Stimulated activated CD4-positive, alpha-beta T cell treated with anti-CD3 and anti-CD28 coated beads, Interleukin-2, amount 100 ng/mL, for 24 hours (primary cell): ENCODE measurements at places on chromosomes 16 and 17.

DNA sequence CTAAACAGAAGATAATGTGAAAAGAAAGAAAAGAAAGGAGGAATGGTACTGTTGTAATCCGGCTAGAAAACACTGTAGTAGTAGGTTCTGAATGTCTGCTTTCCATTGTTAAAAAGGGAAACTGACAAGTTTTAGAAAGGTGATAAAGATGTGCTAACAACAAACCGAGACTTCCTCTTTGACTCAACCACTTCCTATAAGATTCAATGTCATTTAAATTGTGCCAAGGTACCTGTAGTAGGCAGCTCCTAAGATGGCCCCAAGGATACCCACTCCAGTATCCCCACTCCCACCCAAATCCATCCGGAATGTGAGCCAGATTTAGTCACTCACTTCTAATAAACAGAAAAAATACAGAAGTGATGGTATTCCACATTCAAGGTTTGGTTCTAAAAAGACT, 31.2 kb downstream of the XYLT1 start:
- no peak for DNase-seq

DNA sequence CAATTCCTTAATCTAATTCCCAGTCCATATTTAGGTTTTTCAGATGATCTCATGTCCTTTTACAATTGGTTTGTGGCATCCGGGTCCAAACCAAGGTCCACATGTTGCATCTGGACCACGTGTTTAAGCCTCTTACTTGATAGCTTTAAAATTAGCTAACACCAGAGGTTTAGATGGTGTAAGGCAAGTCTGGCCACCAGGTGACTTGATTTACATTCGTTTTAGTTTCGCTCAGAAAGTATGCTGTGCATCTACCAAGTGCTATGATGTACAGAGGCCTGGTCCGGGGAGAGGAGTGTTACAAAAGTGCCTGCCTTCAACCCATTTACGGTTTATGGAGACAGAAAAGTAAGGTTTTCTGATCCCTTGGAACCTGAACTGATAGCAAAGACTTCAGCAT, 878 bp upstream of the DNAJA2 start:
- DNase-seq = peak; percentile 20

DNA sequence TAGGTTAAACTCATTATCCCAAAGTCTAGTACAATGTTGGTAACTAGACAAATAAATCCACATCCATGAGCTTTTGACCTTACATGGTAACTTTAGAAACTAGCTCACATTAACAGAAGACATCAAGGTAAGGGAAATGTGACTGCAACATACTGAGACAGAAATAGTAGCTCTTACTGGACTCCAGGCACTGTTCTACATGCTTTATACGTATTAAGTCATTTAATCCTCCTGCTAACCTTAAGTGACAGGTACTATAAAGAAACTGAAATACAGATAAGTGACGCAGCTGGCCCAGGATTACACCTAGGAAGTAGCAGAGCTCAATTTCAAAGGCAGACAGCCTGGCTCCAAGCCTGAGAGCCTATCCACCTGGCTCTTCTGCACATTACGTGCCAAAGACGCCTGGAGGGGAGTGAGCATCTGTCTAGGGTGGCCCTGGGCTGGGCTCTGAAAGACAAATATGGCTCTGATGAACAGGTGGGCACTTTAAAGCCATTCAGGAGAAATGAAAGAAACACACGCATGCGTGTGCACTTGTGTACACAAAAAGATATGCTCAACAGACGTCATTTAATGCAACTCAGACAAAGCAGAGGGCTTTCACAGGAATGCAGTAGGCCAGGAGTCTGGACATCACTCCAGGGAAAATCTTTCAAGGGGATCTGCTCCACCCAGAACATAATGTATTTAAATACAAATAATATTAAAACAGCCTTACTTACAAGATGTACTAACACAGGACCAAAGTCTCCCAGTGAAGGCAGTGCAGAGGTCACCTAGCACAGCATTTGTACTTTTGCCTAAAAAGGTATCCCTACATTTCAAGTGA, 4.4 kb downstream of the ZC3H7A start:
- no peak for DNase-seq

- peak; percentile 32 for DNase-seq
These were observed 15.8 kb downstream of the MEOX1 start for GRCh38 chr17:43645765-43646481.

DNA sequence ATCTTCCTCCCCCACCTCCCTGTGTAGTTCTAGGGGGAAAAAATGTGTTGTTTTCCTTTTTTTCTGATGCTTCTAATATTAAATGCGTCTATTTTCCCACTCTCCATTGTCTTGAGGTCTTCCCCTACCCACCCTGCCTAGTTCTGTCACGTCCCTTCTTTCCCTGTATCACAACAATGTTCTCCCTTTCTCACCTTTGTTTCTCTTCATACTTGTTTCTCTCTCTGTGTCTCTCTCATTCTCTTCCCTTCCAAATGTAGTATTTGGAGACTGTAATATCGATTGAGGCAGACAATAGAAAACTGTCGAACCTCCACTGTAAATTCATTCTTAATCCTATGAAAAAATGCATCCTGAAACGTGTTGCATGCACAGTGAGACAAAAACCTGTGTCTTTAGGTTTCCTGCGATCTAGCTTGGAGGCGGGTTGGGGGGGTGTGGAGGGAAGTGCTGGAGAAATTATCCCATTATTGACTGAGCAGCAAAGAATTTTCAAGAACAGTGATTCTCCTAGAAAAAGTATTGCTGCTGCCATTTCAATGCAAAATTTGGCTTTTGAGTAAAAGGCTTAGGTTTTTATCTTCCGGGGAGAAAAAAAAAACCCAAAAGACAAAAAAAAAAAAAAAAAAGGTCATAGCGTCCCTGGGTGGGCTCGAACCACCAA, 1.3 kb upstream of the PSMB3 start:
- DNase-seq = no peak

DNA sequence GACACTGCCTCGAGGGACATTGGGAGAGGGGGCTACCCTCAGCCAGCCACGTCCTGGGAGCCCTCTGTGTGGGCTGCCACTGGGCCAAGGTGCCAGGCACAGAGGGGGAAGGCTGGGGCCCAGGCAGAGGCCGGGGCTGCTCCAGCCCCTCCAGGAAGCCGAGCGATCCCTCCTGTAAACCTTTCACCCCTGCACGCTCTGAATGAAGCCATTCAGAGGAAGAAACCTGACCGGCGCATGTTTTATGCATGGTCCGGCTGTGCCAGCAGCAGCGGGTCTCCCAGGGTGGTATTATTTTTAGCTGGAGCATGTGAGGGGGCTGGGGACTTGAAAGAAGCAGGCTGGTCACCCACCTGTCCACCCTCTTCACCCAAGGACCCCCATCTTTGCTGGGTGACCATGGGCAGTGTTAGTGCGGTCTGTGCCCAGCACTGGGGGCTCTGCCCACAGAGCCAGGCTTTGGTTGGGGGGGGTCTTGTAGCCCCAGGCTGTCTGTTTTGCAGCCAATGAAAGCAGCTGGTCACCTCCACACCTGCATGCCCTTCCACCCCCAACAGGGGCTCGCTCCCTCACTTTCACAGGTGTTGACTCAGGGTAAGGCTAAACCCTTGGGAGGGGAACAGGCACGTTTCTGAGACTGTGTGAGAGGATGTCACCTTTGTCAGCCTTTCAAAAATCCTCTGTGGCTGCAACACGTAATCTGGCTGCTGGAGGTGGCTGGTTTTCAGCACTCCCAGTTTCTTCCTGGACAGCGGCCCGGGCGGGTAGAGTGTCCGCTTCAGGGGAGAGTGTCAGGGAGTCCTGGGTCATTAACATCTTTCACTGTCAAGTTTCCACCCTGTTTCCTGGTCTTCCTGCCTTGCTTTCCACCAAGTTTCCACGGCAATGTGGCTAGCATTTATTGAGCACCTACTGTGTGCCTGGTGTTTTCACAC, 77.1 kb upstream of the BRD7 start:
- no peak for DNase-seq

- no peak for DNase-seq
These were observed 40.4 kb downstream of the LAT start for GRCh38 chr16:29025218-29025617.

GRCh38 chr16:24969071-24969470, 46.1 kb downstream of the ARHGAP17 start:
- DNase-seq = no peak

GRCh38 chr16:75376475-75377161, 56.7 kb downstream of the CFDP1 start:
- no peak for DNase-seq

DNA sequence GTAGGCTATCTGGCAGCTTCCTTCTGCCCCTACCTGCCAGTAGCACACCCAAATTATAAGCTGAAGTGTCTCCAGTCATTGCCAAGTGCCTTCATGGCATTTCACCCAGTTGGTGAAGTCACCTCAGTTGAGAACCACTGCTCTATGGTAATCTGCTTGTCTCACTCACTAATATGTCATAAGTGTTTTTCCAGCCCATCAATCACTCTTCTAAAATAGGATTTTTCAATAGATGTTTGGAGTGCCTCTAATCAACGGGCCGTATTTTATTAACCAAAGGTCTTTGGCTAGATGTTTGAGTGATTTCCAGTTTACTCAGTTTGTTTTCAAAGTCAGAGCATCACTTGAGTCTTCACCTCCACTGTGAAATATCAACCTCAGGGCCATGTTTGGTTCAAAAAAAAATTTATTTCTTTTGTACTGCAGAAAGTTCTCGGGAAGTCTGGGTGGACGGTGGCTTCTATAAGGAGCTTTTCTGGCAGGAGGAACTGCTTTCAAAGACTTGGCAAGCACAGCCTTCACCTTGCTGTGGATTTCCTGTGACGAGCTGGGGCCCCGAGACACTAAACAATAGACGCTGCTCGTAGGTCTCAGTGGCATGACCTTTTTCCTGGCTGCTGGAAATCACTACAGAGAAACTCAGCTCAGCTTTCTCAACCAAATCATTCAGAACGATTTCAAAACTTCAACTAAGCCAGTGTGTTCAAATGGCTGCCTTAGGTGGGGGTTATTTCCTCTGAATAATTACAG, 95.2 kb upstream of the FOXF1 start:
- DNase-seq = no peak

DNA sequence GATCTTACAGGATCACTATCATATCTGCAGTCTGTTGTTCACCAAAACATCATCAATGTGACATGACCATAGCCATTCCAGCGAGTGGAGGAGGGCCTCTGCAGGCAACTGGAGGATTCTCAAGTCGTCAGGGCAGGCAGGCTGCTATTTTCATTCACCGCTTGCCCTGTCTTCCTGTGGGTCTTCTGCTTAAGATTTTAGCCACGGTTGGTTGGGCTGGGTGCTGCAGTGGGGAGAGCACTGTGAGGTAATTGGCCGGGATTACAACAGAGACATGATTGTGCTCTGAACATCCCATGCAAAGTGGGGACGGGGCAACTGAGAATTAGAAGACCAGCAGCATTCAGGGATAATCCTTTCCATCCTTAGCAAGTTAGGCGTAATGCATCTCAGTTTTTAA, 245.9 kb downstream of the CPPED1 start:
- no peak for DNase-seq

DNA sequence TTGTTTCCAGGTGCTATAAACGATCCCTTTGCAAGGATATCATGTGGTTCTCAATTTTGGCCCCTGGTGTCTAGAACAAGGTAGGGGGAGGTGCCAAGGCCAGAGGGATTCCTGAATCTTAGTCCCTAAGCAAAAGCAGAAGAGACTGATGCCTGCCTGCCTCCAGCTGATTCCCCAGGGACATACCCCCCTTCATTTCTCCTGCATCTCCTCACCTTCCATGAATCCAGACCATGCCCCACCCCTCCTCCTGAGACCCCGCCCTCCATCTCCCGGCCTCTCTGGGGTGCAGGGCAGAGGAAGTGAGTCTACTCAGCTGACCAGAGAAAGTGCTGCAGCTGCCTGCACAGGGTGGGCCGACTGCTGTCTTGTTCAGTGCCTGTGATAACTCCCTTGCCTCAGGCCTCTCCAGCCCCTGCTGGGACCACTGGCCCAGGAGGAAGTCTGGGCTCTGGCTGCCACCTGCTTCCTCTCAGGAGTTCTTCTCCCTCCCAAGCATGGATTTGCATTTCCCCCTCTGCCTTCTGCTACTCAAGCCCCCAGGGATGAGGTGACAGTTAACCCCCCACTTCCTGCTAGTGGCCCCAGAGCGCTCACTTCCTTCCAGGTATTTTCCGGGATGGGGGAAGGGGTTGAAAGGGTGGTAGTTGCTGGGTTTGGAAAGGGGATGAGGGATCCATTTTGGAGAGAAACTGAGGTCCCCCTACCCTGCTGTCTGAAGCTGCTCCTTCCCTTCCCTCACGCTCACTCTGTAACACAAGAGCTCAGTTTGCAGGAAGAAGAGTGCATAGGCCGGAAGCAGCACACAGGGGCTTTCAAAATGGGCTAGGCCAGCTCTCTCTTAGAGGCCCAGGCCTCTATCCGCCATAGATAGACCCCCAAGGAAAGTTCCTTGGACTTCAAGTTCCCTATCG, 10.5 kb upstream of the TSPOAP1 start:
- DNase-seq = peak; percentile 70

- DNase-seq = no peak
These were observed 42.4 kb downstream of the SYT17 start for GRCh38 chr16:19210280-19210924.

- DNase-seq = no peak
These were observed 28.7 kb downstream of the CCR7 start for GRCh38 chr17:40536295-40537171.

GRCh38 chr16:70304892-70305448, 6.0 kb downstream of the DDX19B start:
- no peak for DNase-seq

- no peak for DNase-seq
These were observed 37.0 kb downstream of the STXBP4 start for GRCh38 chr17:55005520-55005919.

- no peak for DNase-seq
These were observed 25.8 kb upstream of the SKAP1 start for GRCh38 chr17:48455791-48456190.

GRCh38 chr17:54749157-54749556, 151.5 kb upstream of the TOM1L1 start:
- no peak for DNase-seq

GRCh38 chr17:31564883-31565301, 173.4 kb downstream of the RAB11FIP4 start:
- DNase-seq = no peak

DNA sequence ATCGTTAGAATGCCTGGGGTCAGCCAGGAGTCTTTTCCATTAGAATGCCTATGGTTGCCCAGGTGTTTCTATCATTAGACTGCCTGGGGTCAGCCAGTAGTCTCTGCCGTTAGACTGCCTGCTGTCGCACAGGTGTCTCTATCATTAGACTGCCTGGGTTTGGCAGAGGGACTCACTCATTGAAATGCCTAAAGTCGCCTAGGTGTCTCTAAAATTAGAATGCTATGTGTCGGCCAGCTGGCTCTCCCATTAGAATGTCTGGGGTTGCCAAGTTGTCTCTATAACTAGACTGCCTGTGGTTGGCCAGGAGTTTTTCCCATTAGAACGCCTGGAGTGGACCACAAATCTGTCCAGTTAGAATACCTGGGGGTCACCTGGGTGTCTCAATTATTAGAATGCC, 2266.5 kb downstream of the TP53TG3F start:
- no peak for DNase-seq
